ENCODE measurements at places on chromosomes 6 and 20. TPM values are rescaled to one million over a fixed set of nuclear protein-coding genes. Genes with fewer than 3 reads are reported as not detected.

SPINT3 gene
- not detected for total RNA-seq

SEMG1 gene
- not detected for total RNA-seq

POPDC3 gene
- not detected for total RNA-seq

RGS17 gene
- total RNA-seq: 0.83 TPM

NFATC2 gene
- 15.6 TPM for total RNA-seq

CLVS2 gene
- total RNA-seq: 0.06 TPM

FUT9 gene
- total RNA-seq: not detected

RSPH9 gene
- total RNA-seq: 0.17 TPM

Data from esophagus muscularis mucosa (tissue), 4 donors.